ENCODE measurements at places on chromosomes 12 and 14. TPM values are rescaled to one million over a fixed set of nuclear protein-coding genes. Genes with fewer than 3 reads are reported as not detected.

Gene IL31
- total RNA-seq: not detected

Gene RNASE1
- 113 TPM for total RNA-seq

Gene SLC7A7
- total RNA-seq: 15.1 TPM

Gene MAPK1IP1L
- 20.9 TPM for total RNA-seq

Gene MEG3
- total RNA-seq: 587 TPM

Gene E2F7
- total RNA-seq: 1.0 TPM

Gene RBP5
- not detected for total RNA-seq

Gene NFATC4
- 21.4 TPM for total RNA-seq

Gene GPR162
- 8.9 TPM for total RNA-seq

Gene EPYC
- 0.52 TPM for total RNA-seq

Gene DAO
- not detected for total RNA-seq

Gene SERPINA3
- not detected for total RNA-seq

Gene IAPP
- not detected for total RNA-seq

Data from skeletal muscle tissue (tissue), 5 donors.